ENCODE measurements at places on chromosomes 3 and 15. TPM values are rescaled to one million over a fixed set of nuclear protein-coding genes. Genes with fewer than 3 reads are reported as not detected.

XCR1 gene
- not detected for total RNA-seq

IMPG2 gene
- 0.33 TPM for total RNA-seq

GPR149 gene
- not detected for total RNA-seq

SNTN gene
- total RNA-seq = not detected

ADAMTS7 gene
- total RNA-seq = 10.9 TPM

LRTM1 gene
- not detected for total RNA-seq

PARL gene
- 46.7 TPM for total RNA-seq

DNAH12 gene
- total RNA-seq = under 0.01 TPM

HGD gene
- 0.29 TPM for total RNA-seq

POU1F1 gene
- total RNA-seq = not detected

RBPMS2 gene
- not detected for total RNA-seq

CNTN3 gene
- total RNA-seq = 1.7 TPM

CSK gene
- total RNA-seq = 30.9 TPM

CD86 gene
- total RNA-seq = not detected

NCK1 gene
- 60.5 TPM for total RNA-seq

CADM2 gene
- 0.15 TPM for total RNA-seq

BAHD1 gene
- total RNA-seq = 7.3 TPM

STT3B gene
- 266 TPM for total RNA-seq

RAB6B gene
- total RNA-seq = 1.2 TPM

CCDC33 gene
- not detected for total RNA-seq

All from smooth muscle cell of trachea (primary cell).